ENCODE measurements at places on chromosomes 12 and 14. TPM values are rescaled to one million over a fixed set of nuclear protein-coding genes. Genes with fewer than 3 reads are reported as not detected.

- H3K27me3 ChIP-seq = no peaks in the 10 kb centered on the region
- peaks cover 9% of the 10 kb centered on the region for H3K4me1 ChIP-seq
- H3K36me3 ChIP-seq = no peaks in the 10 kb centered on the region
- H3K4me3 ChIP-seq = no peak overlapping the region
- DNase-seq = no peak
These were observed 37.9 kb downstream of the AKAP6 start for GRCh38 chr14:32366986-32367385.

DNA sequence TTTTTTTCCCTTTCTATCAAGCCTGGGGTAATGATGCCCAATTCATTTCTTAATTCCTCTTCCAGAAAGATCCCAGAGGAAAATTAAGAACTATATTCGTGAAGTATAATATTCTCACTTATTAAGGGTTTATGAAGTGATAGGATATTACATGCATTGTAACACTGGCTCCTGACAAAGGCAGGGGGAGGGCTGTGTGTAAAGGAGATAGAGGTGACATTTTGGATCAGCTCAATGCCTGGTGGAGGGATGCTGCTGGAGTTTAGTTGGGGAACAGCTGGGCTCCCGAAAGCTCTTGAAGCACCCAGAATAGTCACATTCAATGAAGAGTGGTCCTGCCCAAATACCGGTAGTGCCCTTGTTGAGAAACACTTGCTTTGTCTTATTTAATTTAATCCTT lies 774 bp downstream of the SERPINA11 start:
- no peak overlapping the region for H3K27ac ChIP-seq
- H3K27me3 ChIP-seq = peaks cover 6% of the 10 kb centered on the region
- H3K36me3 ChIP-seq = no peaks in the 10 kb centered on the region
- no peak for DNase-seq
- peaks cover 5% of the 10 kb centered on the region for H3K4me1 ChIP-seq

SVOP gene
- 2.1 TPM for polyA plus RNA-seq

GRCh38 chr14:59583755-59584154 lies 7.1 kb upstream of the CCDC175 start:
- H3K36me3 ChIP-seq = no peaks in the 10 kb centered on the region
- H3K27me3 ChIP-seq = no peaks in the 10 kb centered on the region
- peaks cover 12% of the 10 kb centered on the region for H3K4me1 ChIP-seq
- no peak overlapping the region for H3K4me3 ChIP-seq

DNA sequence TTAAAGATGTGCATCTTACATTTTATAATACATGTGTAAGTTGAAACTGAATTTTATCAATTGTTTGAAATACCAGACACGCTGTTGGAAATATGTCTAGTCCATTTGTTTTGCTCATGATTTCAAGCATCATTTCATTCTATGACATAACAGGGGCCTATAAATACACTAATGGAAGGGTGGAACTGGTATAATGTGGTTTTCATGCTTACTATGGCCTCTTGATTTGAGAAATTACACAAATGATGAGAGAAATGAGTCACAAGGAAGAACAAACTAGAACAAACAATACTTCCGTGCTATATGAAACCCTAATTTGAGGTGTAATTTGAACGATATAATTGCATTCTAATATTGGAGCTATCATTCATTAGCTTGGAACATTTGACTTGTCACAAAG lies 663.4 kb downstream of the SLC16A7 start:
- no peaks in the 10 kb centered on the region for H3K4me1 ChIP-seq
- no peaks in the 10 kb centered on the region for H3K27me3 ChIP-seq
- DNase-seq = no peak
- no peak overlapping the region for H3K27ac ChIP-seq
- H3K4me3 ChIP-seq = no peak overlapping the region

- H3K4me3 ChIP-seq = no peak overlapping the region
- no peak for DNase-seq
- H3K36me3 ChIP-seq = no peaks in the 10 kb centered on the region
- H3K4me1 ChIP-seq = no peaks in the 10 kb centered on the region
- H3K27me3 ChIP-seq = no peaks in the 10 kb centered on the region
- no peak overlapping the region for H3K27ac ChIP-seq
These were observed 515.6 kb downstream of the FOXG1 start for GRCh38 chr14:29282169-29282568.
